ENCODE measurements at places on chromosomes 1 and 21.

- peak; percentile 38 for DNase-seq
Observed at GRCh38 chr1:47184090-47184821, 5.6 kb downstream of the PDZK1IP1 start.

DNA sequence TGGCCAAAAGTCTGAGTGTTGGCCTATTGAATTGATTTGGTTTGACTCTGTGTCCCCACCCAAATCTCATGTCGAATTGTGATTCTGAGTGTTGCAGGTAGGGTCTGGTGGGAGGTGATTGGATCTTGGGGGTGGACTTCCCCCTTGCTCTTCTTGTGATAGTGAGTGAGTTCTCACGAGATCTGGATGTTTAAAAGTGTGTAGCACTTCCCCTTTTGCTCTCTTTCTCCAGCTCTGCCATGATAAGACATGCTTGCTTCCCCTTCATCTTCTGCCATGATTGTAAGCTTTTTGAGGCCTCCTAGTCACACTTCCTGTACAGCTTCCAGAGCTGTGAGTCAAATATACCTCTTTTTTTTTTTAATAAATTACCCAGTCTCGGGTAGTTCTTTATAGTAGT, 297.1 kb upstream of the ZRANB2 start:
- no peak for DNase-seq

GRCh38 chr1:165849353-165850133, 22.1 kb downstream of the UCK2 start:
- no peak for DNase-seq

DNA sequence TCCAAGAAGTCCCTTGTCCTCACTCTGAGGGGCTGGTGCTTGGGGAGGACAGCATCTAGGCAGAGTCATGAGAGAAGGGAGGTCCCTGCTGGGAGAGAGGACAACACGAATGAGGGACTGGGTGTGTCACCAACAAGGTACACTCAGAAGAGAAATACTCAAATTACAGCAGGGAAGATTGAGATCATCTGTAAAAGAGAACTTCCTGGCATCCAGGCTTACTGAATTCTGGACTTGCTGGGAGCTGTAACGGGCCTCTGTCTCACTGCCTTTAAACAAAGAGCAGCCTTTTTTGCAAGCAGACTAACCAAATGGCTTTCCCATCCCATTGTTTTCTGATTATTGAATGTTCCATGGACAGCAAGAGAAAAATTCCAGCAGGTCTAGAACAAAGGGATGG, 195.7 kb upstream of the RAB4A start:
- DNase-seq = no peak

DNA sequence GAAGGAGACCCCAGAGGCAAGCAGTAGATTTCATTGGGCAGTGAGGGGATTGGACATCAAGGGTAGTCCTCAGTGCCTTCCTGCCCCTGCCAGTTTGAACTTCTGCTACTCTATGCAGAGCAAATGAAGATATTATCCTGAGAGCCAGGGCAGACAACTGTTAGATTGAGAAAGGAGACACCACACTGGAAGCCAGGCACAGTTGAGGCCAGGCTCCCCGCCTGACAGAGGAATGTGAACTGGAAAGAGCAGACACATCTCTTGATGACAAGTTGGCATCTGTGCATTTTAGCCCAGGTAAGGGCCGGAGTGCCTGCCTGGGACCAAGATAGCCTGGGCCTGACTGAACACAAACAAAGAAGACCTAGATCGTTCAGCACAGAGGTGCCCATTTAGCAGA, 16.0 kb downstream of the SH3BGR start:
- no peak for DNase-seq

- DNase-seq = no peak
Observed at GRCh38 chr1:232962761-232963745, 12.6 kb downstream of the NTPCR start.

DNA sequence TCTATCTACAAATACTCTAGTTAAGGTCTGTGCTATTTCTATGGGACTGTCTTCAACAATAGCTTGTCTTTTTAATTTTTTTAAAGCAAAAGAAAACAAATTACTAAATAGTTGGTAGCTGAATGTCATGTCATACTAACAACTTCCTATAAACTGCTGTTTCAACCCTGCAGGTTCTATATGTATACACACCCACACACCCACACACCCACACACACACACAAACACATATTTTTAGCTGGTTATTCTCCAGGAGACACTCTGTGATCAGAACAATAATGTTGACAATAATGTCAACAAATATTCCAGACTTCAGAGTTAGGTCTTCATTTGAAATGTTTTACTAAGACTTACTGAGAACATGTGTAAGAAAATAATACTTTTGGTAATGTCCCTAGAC, 66.7 kb downstream of the AK5 start:
- DNase-seq = no peak

DNA sequence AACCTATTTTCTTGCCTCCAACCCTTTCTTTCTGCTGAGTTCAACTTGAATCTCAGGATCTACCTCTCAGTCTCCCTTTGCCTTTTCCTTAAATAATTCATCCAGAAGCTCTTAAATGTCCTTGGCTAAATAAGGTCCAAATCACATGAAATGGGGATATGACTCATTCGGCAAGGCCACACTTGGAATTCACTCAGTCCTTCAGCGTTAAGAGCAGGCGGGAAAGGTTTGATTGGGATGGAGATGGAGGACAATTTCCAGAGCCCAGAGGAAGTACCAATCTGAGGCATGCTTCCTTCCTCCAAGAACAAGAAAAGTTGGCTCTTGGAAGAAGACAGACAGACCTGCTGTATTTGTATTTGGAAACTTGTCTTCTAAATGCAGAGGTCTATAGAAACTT, 128.5 kb downstream of the PROX1 start:
- no peak for DNase-seq

- no peak for DNase-seq
Observed at GRCh38 chr1:202207292-202207691, 13.7 kb downstream of the LGR6 start.

DNA sequence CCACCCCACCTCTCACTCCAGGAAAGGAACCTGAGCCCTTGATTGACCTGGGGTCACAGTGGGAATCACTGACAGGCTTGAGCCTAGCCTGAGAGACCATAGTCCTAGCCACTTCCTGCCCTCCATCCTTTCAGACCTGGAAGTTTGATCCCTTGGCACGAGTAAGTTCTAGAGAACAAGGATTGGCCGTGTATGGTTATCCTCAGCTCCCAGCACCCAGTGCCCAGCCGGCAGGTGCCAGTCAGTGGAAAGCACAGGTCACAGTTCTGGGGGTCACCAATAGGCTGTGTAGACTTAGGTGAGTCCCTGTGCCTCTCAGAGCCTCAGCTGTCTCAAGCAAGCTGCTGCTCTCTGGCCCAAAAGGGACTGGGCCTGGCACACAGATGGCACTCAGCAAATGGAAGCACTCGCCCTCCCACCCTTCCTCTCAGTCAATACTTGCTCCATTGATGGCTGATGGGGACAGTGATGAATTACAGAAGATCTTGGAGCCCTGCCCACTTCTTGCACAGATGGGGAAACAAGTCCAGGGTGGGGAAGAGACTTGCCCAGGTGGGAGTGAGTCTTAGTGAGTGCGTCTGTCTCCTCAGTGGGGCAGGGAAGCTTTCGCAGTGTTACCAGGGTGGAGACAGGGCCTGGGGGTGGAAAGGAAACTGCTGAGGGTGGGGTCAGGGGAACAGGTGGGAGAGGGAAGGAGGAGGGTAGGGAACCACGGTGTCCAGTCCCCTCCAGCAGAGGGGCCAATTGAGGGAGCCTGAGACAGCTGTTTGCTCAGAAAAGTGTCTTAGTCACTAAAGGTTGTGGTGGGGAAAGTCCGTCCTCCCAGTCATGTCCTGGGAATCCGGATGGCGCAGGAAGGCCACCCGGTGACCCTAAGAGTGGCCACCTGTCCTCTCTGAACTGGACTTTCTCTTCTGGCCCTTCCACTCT, 2.6 kb upstream of the KCNQ4 start:
- no peak for DNase-seq

- DNase-seq = no peak
Observed at GRCh38 chr1:83029050-83029449, 969.9 kb downstream of the TTLL7 start.

GRCh38 chr21:38520511-38520910, 22.2 kb upstream of the ERG start:
- DNase-seq = no peak

DNA sequence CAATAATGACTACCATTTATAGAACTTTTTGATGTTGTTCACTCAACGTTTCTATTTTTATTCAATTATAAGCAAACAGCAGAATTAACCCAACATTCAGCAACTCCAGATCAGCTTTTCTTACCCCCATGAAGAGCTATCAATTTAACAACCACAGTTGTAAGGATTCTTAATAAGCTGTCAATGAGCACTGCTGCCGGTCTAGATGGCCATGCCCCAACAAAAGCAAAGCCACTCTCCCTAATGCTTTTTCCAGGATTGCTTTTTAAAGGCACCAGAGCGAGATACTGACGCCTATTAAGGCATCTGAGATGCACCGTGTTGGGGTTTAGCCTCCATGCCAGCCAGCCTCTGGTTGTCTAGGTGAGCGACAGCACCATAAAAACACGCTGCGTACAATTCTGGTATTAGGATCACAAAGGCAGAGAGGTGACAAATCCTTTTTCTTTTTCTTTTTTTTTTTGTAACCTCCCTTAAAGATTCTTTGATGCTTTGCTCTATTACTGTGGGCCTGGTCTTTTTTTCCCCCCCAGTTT, 39.5 kb downstream of the PTPRC start:
- DNase-seq = no peak

DNA sequence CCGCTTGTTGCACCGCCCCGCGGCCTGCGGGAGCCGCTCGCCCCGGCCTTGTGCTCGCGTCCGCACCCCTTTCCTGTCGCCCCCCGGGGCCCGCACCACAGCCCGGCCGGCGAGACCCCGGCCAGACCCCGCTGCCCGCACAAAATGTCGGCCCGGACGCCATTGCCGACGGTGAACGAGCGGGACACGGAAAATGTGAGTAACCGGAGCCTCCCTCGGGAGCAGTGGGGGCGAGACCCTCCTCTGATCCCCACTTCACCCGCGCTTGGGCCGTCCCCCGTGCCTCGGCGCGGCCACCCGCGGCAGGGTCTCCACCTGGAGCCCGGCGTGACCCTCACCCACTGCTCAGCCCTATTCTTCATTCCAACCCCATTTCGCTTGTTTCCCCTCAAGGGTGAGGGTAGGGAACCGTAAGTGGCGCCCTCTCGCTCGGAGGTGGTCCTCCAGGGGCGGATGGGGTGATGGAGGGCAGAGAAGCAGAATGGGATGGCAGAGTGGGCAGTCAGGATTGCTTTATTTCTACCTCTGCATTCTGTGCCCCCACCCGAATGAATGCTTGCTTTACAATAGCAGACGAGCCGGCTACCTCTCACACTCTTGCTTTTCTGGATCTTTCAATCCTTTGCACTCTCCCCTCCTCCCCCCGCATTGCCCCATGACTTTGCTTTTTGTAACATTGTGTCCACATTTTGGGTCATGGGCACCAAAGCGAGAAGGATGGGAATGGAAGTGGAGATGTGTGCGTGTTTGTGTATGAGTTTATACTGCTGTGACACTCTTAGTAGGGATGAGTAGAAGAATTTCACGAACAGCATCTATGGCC, 954 bp downstream of the MARK1 start:
- DNase-seq = no peak

GRCh38 chr1:152111515-152111968, 3.7 kb downstream of the TCHH start:
- no peak for DNase-seq

- no peak for DNase-seq
Observed at GRCh38 chr1:81887421-81888144, 86.8 kb downstream of the ADGRL2 start.

GRCh38 chr1:154574716-154575115, 7.1 kb downstream of the CHRNB2 start:
- DNase-seq = no peak

- no peak for DNase-seq
Observed at GRCh38 chr1:204293605-204294337, 66.0 kb downstream of the PLEKHA6 start.

GRCh38 chr1:1371746-1372711, 3.0 kb downstream of the AURKAIP1 start:
- peak; percentile 75 for DNase-seq

- no peak for DNase-seq
Observed at GRCh38 chr1:62800825-62801306, 16.9 kb downstream of the ATG4C start.

GRCh38 chr1:214213136-214213535, 67.8 kb upstream of the SMYD2 start:
- DNase-seq = no peak

GRCh38 chr1:209522826-209523225, 60.7 kb upstream of the CAMK1G start:
- DNase-seq = no peak

DNA sequence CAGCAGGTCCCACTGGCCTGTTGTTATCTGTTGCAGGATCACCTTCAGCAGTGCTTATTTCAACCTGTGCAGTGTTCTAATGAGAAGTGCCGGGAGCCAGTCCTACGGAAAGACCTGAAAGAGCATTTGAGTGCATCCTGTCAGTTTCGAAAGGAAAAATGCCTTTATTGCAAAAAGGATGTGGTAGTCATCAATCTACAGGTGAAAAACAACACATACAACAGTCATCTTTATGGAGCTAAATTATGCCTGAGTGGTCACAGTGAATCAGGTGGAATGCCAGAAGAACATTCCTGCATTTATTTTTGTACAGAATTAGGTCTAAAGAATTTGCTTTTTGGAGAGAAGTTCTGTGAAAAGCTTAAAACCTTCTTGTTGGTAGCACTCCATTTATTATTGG, 33.2 kb downstream of the TRAF5 start:
- no peak for DNase-seq

GRCh38 chr1:160996178-160996577, 24.8 kb downstream of the F11R start:
- DNase-seq = no peak

DNA sequence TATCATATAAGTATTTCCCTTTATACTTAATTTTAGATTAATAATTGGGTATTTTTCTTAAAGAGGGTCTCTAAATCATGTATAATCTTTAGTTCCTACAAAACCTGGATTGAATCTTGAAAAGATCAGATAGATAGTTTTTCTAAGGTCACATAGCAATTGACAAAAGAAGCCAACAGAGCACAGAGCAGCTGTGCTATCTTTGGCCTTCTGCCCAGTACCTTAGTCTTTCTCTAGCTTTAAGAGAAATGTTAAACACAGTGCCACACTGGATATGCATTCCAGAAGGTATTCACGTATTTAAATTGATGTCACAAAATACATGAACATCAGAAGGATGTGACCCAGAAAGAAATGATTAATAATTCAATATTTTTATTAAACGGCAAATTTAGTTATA, 86.8 kb downstream of the C21orf91 start:
- DNase-seq = no peak
